ENCODE measurements at places on chromosomes 1 and 21. TPM values are rescaled to one million over a fixed set of nuclear protein-coding genes. Genes with fewer than 3 reads are reported as not detected.

- H3K4me3 ChIP-seq, result no peak overlapping the region
- H3K27me3 ChIP-seq, result no peaks in the 10 kb centered on the region
- H3K36me3 ChIP-seq, result no peaks in the 10 kb centered on the region
- no peak overlapping the region for H3K27ac ChIP-seq
- no peaks in the 10 kb centered on the region for H3K4me1 ChIP-seq
- DNase-seq, result no peak
These were observed 1.6 kb upstream of the DNMT3L start for GRCh38 chr21:44263221-44263760.

- H3K27me3 ChIP-seq, result no peaks in the 10 kb centered on the region
- peak overlapping the region; percentile 88 for H3K27ac ChIP-seq
- peaks cover 19% of the 10 kb centered on the region for H3K4me1 ChIP-seq
- H3K36me3 ChIP-seq, result no peaks in the 10 kb centered on the region
- DNase-seq, result no peak
These were observed 720 bp downstream of the LIN9 start for GRCh38 chr1:226308166-226308722.

GRCh38 chr1:20723159-20723536 is 5.3 kb upstream of the KIF17 start:
- no peak for DNase-seq
- peaks cover 4% of the 10 kb centered on the region for H3K4me1 ChIP-seq
- no peaks in the 10 kb centered on the region for H3K36me3 ChIP-seq
- H3K27me3 ChIP-seq, result no peaks in the 10 kb centered on the region

GRCh38 chr21:32093646-32094462 is 185.0 kb downstream of the MIS18A start:
- H3K4me3 ChIP-seq, result no peak overlapping the region
- H3K27me3 ChIP-seq, result no peaks in the 10 kb centered on the region
- no peak overlapping the region for H3K27ac ChIP-seq
- DNase-seq, result no peak
- no peaks in the 10 kb centered on the region for H3K4me1 ChIP-seq

DNA sequence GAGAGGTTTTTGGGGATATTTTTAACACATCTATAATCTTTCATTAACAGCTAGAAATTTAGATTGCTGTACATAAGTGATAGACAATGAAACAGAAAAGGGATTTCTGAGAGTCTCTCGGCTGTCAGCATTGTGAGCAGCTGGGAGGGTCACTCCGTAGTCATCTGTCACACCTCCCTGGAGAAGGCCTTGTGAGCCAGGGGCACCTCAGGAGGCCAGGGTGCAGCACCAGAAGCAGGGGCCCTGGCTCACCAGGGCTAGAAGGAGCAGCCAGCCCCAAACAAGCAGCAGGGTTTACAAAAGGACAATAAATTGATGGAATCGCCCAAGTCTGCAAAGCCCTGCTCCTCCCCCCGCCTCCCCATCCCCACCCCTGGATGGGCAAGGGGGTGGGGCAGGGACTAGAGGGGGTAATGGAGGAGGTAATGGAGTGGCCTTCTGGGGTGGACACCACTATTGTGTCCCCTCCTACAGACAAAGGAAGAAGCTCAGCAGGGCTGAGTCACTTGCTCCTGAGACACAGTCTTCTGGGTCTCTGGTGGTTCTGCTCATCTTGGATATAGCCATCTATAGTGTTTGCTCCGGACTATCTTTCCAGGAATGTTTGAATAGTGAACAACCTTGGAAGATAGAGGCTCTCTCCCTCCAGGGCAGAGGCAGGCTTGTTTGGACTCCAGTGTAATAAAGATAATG is 263.4 kb downstream of the NPHP4 start:
- peak overlapping the region; percentile 72 for H3K27ac ChIP-seq
- H3K27me3 ChIP-seq, result no peaks in the 10 kb centered on the region
- DNase-seq, result peak; percentile 78
- peaks cover 48% of the 10 kb centered on the region for H3K4me1 ChIP-seq

- no peaks in the 10 kb centered on the region for H3K36me3 ChIP-seq
- H3K27ac ChIP-seq, result no peak overlapping the region
- peaks cover 1% of the 10 kb centered on the region for H3K27me3 ChIP-seq
- H3K4me1 ChIP-seq, result no peaks in the 10 kb centered on the region
- DNase-seq, result no peak
These were observed 390.9 kb downstream of the KCNH1 start for GRCh38 chr1:210743038-210743437.

- DNase-seq, result no peak
- H3K27me3 ChIP-seq, result no peaks in the 10 kb centered on the region
- H3K27ac ChIP-seq, result no peak overlapping the region
- H3K4me1 ChIP-seq, result no peaks in the 10 kb centered on the region
- no peaks in the 10 kb centered on the region for H3K36me3 ChIP-seq
These were observed 15.7 kb downstream of the DIP2A start for GRCh38 chr21:46474382-46474781.

- H3K4me3 ChIP-seq, result no peak overlapping the region
- H3K27me3 ChIP-seq, result no peaks in the 10 kb centered on the region
- no peak for DNase-seq
- no peak overlapping the region for H3K27ac ChIP-seq
- no peaks in the 10 kb centered on the region for H3K4me1 ChIP-seq
These were observed 209.8 kb downstream of the ROR1 start for GRCh38 chr1:63983391-63984256.

DNA sequence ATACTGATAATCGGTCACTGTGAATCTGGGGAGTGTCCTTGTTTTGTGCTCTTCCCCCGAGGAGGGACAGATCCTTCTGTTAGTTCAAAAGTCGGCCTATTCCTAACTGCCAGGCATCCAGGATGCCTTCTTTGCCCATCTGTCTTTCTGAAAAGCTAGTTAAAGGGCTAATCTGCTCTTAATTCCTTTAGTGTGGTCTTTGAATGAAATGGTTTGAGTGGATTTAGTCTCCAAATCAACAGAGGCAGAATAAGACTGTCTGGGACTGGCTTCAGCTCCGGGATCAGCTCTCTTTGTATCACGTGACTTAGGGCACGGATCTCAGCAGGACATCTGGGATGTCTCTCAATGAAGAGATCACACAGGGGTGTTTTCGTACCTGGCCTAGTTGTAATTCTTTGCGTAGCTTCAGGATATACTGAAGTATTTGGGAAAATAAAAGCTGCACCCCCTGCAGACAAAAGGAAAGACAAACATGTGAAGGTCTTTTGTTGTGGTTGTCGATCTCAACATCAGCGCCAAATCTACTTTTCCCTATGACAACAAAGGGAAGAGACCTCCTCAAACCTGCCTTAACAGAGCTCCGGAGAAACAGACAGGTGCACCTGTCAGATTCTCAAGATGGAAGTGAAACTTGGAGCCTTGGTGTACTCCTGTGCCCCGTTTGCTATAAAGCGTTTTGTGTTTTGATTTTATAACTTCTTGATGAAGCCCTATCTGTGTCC is 97.9 kb downstream of the ERG start:
- no peak overlapping the region for H3K27ac ChIP-seq
- H3K36me3 ChIP-seq, result no peaks in the 10 kb centered on the region
- no peaks in the 10 kb centered on the region for H3K27me3 ChIP-seq
- H3K4me3 ChIP-seq, result no peak overlapping the region
- H3K4me1 ChIP-seq, result no peaks in the 10 kb centered on the region

DNA sequence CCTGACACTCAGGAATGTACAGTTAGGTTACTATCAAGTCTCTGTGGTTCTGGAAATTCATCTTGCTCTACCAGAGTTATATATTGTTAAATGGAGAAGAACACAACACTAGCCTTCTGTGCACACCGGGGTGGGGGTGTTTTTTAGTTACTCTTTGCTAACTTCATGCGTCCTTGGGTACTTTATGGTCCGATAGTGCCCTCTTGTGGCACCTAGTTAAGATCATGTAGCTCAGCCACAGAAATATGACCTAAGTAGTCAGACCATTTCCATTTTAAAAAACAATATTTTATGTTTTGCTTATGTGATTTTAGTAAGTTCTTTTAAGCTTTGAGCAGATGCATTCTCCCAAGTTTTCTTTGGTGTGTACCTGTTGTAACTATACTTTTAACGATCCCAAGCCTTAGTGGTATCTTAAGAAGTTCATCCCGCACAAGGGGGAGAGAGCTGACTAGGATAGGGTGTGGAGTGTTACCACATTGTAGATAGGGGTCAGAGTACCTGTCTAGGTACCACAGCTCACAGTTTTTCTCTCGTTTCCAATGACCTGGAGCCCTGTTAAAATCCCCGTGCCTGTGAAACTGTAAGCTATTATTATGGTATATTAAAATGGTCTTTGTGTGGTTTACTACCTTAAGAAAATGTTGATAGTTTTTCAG is 20.6 kb upstream of the SH3D21 start:
- H3K4me3 ChIP-seq, result no peak overlapping the region
- no peak overlapping the region for H3K27ac ChIP-seq
- H3K27me3 ChIP-seq, result no peaks in the 10 kb centered on the region
- no peaks in the 10 kb centered on the region for H3K36me3 ChIP-seq

- H3K4me3 ChIP-seq, result no peak overlapping the region
- no peaks in the 10 kb centered on the region for H3K36me3 ChIP-seq
These were observed 259.0 kb upstream of the FOXD3 start for GRCh38 chr1:63063367-63063766.

- H3K4me3 ChIP-seq, result no peak overlapping the region
- no peak overlapping the region for H3K27ac ChIP-seq
- no peaks in the 10 kb centered on the region for H3K4me1 ChIP-seq
- no peak for DNase-seq
- H3K27me3 ChIP-seq, result no peaks in the 10 kb centered on the region
These were observed 8.6 kb upstream of the RAB29 start for GRCh38 chr1:205783904-205784303.

GRCh38 chr1:1601564-1602303 is 1.8 kb upstream of the FNDC10 start:
- no peak overlapping the region for H3K4me3 ChIP-seq
- no peak overlapping the region for H3K27ac ChIP-seq
- H3K4me1 ChIP-seq, result no peaks in the 10 kb centered on the region

GRCh38 chr1:2315674-2316450 is 75.5 kb downstream of the MORN1 start:
- peak overlapping the region; percentile 32 for H3K27ac ChIP-seq
- H3K4me3 ChIP-seq, result no peak overlapping the region
- DNase-seq, result no peak
- no peaks in the 10 kb centered on the region for H3K36me3 ChIP-seq
- H3K4me1 ChIP-seq, result peaks cover 21% of the 10 kb centered on the region

DNA sequence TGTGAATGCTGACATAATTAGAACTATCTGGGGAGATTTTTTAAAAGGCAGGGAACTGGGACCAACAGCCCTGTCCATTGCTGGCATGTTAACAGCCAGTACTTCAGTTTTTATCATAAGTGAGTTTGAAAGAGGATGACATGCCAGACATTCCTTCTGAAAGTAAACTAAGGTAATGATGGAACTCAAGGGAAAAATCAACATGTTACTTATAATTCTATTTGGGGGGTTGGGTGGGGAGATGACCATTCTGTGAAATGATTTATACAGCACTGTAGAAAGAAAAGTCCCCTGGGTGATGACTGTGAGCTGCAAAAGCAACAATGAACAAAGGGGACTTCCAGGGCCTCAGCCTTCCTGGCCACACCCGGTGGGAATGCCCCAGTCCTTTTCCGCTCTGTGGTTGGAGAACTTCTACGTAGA is 5.4 kb upstream of the LAMC2 start:
- peaks cover 56% of the 10 kb centered on the region for H3K4me1 ChIP-seq
- no peaks in the 10 kb centered on the region for H3K27me3 ChIP-seq
- H3K36me3 ChIP-seq, result no peaks in the 10 kb centered on the region
- DNase-seq, result peak; percentile 53
- peak overlapping the region; percentile 30 for H3K27ac ChIP-seq

GRCh38 chr1:207401578-207401977 is 52.5 kb upstream of the CR2 start:
- peaks cover 15% of the 10 kb centered on the region for H3K4me1 ChIP-seq
- no peaks in the 10 kb centered on the region for H3K27me3 ChIP-seq
- no peaks in the 10 kb centered on the region for H3K36me3 ChIP-seq
- no peak overlapping the region for H3K4me3 ChIP-seq
- no peak overlapping the region for H3K27ac ChIP-seq
- DNase-seq, result no peak

- no peaks in the 10 kb centered on the region for H3K36me3 ChIP-seq
- DNase-seq, result no peak
- no peaks in the 10 kb centered on the region for H3K4me1 ChIP-seq
- H3K27ac ChIP-seq, result no peak overlapping the region
- no peaks in the 10 kb centered on the region for H3K27me3 ChIP-seq
These were observed 23.5 kb downstream of the UBE2T start for GRCh38 chr1:202317941-202318925.

GRCh38 chr1:170929835-170930554 is 5.3 kb upstream of the MROH9 start:
- no peaks in the 10 kb centered on the region for H3K27me3 ChIP-seq
- no peaks in the 10 kb centered on the region for H3K36me3 ChIP-seq
- H3K27ac ChIP-seq, result no peak overlapping the region
- no peaks in the 10 kb centered on the region for H3K4me1 ChIP-seq

DNA sequence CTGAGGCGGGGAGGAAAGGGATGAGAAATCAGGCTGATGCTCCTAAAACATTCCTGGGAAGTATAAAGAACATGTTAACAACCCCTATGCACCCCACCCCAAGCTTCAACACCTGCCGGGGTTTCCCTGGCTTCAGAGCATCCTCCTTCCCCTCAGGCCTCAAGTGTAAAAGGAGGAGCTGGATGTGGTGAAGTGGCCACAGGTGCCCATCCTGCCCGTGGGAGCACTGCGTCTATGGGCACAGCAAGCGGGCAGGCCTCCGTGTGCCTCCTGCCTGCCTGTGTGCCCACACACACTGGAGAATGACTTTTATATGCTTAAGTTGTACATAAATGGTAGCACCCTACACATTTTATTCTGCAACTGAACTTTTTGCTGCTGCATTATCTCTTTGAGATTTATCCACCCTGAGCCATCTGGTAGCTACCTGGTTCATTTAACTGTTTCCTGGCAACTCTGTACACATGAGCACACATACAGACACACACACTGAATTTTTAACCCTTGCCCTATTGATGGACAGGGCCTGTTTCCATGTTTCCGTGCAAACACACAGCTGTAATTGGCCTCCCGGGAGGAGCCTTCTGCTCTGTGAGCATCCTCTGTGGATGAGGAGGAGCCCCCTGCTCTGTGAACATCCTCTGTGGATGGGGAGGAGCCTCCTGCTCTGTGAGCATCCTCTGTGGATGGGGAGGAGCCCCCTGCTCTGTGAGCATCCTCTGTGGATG is 13.4 kb upstream of the FTCD start:
- H3K4me3 ChIP-seq, result no peak overlapping the region
- no peaks in the 10 kb centered on the region for H3K27me3 ChIP-seq
- H3K27ac ChIP-seq, result no peak overlapping the region
- DNase-seq, result no peak
- H3K36me3 ChIP-seq, result no peaks in the 10 kb centered on the region

GRCh38 chr1:82836213-82836972 is 1035.7 kb downstream of the ADGRL2 start:
- no peaks in the 10 kb centered on the region for H3K36me3 ChIP-seq
- no peaks in the 10 kb centered on the region for H3K27me3 ChIP-seq
- no peak overlapping the region for H3K4me3 ChIP-seq

The KRTAP13-2 gene
- not detected for total RNA-seq

The MRPS15 gene
- total RNA-seq, result 77.0 TPM

The GUCA2B gene
- not detected for total RNA-seq

The ADGRL2 gene
- 4.6 TPM for total RNA-seq

The ACTL8 gene
- 88.9 TPM for total RNA-seq

The AADACL3 gene
- not detected for total RNA-seq

The MRPS21 gene
- total RNA-seq, result 17.5 TPM

The ODR4 gene
- 29.1 TPM for total RNA-seq

The SNX27 gene
- 47.2 TPM for total RNA-seq

The FAM110D gene
- total RNA-seq, result 0.16 TPM
